ENCODE measurements at places on chromosomes 3 and 15.

- DNase-seq, result no peak
These were observed 82.0 kb downstream of the LIPC start for GRCh38 chr15:58513726-58514336.

DNA sequence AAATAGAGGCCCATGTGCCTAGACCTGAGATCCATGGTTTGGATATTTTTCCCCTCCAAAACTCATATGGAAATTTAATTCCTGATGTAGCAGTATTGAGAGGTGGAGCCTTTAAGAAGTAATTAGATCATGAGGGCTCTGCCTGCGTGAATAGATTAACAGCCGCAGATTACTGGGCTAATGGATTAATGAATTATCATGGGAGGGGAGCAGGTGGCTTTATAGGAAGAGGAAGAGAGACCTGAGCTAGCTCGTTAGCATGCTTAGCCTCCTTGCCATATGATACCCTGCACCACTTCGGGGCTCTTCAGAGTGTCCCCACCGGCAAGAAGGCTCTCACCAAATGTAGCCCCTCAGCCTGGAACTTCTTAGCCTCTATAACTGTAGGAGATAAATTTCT, 15.8 kb downstream of the ARHGEF26 start:
- no peak for DNase-seq

GRCh38 chr3:17581421-17582080, 160.9 kb downstream of the TBC1D5 start:
- peak; percentile 42 for DNase-seq

- DNase-seq, result no peak
These were observed 19.9 kb upstream of the HEG1 start for GRCh38 chr3:125075738-125076137.

- no peak for DNase-seq
These were observed 38.0 kb upstream of the RFTN1 start for GRCh38 chr3:16551342-16551976.

GRCh38 chr3:23086331-23086730, 116.8 kb upstream of the UBE2E2 start:
- DNase-seq, result no peak

- DNase-seq, result no peak
These were observed 140.9 kb downstream of the FAM43A start for GRCh38 chr3:194826594-194826993.

DNA sequence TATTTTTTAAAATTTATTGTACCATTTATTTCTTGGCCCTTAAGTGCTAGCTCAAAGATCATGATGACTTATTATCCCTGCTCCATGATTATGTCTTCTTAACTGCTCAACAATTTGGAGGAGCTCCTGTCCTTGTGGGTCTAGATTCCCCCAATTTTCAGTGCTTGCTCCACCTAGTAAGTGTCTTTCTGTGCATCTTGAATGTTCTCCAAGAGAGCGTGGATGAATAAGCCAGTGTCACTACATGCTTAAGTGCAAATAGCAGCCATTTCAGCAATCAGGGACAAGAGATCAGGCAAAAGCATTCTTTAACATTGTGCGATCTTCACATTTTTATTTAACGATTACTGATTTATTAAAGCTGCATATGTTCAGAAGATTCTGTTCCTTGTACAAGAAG, 99.4 kb downstream of the ALCAM start:
- DNase-seq, result no peak

DNA sequence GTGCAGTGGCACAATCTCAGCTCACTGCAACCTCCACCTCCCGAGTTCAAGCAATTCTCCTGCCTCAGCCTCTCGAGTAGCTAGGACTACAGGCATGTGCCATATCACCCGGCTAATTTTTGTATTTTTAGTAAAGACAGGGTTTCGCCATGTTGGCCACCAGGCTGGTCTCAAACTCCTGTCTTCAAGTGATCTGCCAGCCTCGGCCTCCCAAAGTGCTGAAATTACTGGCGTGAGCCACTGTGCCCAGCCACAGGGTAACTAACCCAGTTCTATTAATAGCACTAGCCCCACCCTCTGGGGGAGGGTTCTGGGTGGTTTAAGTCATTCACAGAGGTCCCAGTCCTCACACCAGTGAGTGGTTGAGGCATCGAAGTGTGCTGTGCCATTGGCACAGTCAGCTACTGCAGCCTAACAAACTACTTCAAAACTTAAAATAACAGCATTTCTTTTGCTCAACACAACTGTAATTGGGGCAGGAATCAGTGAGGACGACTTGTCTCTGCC, 44.0 kb downstream of the RHCG start:
- no peak for DNase-seq

- no peak for DNase-seq
These were observed 5.2 kb downstream of the SETD5 start for GRCh38 chr3:9402410-9403228.

GRCh38 chr3:126936853-126937425, 46.0 kb upstream of the PLXNA1 start:
- DNase-seq, result no peak

- no peak for DNase-seq
These were observed 405.9 kb upstream of the ZNF385D start for GRCh38 chr3:22156868-22157267.

DNA sequence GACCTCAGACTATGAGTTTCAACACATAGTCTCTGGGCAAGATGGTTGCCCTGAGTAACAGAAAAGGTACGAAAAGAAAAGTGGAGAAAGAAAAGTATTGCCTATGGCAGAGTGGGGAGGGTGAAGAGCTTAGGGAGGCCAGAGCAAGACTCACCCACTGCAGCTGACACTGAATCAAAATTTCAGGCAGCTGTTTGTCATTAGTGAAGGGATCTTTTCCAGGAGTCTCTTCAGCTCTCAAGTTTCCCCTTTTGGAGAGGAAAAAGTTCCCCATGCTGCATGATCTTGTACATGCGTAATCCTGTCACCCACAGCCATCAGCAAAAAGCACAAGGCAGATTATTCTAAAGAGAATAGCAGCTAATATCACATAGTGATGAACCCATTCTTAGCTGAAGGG, 616.9 kb upstream of the GBE1 start:
- DNase-seq, result peak; percentile 33

DNA sequence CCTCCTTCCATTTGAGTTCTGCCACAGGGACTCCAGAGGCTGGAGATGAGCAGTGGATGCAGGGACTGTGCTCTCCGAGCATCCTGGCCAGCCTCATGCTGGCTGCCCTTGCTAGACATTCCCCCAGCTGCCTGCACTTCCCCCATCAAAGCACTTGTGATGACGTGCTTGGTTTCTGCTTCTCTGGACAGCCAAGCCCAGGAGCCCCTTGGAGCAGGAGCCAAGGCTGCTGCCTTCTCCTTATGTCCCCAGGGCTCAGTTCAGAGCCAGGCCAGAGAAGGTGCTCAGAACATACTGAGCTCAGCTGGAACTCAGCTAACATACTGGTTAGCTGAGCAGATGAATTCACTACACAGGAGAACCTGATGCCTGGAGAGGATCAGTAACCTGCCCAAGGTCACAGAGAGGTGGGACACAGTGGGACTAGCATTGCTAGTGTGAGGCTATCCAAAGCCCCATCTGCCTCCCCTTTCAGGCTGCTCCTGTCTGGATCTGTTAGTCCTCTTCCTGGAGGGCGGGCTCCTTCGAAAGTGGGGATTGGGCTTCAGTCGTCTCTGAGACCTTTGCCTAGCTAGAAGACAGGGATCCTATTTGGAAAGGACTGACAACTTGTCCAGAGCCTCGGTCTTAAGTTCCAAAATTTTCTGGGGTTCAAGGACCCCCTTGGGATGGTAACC, 4.3 kb downstream of the PCBP4 start:
- no peak for DNase-seq

- DNase-seq, result no peak
These were observed 14.1 kb upstream of the ZSCAN2 start for GRCh38 chr15:84586696-84587095.

GRCh38 chr15:55245059-55245458, 44.6 kb downstream of the RAB27A start:
- no peak for DNase-seq

- no peak for DNase-seq
These were observed 46.7 kb downstream of the MCF2L2 start for GRCh38 chr3:183381673-183382072.

GRCh38 chr3:27458929-27459328, 25.3 kb downstream of the SLC4A7 start:
- DNase-seq, result no peak

DNA sequence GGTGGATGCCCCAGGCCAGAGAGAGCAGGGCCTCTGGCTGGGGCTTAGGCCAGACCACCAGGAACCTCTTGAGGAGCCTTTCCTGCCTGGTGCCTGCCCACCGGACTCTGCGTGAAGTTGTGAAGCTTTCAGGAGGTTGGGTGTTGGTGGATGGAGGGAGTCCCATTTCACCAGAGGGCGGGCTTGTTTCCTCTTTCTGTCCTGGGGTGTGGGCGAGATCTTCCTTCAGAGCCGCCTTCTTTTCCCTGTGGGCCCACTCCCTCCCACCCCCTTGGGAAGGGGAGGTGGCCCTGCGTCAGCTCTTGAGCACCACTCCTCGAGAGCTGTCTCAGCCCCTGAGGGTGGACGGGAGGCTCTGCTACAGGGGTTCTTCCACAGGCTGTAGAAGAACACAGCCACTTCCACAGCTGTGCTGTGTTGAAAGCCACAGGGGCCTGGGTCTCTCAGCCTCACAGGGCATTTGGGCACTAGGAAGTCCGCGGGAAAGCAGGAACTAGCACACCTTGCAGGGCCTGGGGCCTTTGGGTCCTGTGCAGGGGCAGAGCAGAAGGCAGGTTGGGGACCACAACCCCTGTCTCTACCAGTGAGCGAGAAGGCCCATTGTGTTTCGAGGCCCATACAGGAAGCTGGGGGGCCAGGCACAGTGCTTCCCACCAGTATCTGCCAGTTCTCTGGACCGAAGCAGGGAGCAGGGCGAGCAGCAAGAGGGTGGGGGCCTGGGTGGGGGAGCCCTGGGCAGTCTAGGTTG, 2.1 kb downstream of the AMIGO3 start:
- no peak for DNase-seq

DNA sequence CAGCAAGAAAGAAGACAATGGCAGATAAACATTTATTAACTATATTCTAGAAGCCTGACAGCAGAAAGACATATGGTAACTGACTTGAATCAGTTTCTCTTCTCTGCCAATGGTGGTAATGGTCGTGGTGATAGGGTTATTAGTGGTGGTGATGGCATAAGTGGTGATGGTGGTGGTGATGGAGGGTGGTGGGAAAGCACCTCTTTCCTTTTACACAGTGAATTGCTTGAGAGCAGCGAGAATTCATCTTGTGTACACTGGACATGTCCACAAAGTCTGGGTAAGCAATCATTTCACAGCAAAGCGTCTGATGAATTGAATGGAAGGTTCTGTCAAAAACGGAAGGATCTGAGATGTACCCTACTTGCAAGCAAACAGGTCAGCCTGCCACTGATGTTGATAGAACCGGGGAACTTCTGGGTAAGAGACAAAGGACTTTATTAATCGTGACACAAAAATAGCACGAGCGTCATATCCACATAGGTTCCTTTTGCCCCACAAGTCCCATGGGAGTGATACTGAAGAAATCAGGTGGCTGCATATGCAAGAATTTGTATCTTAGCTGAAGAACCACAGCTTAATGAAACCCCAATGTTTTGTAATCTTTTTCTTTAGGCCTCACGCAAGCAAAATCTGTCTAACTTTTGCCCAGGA, 23.5 kb upstream of the TBC1D5 start:
- no peak for DNase-seq

GRCh38 chr15:64642875-64643274, 132.5 kb downstream of the RBPMS2 start:
- DNase-seq, result no peak

GRCh38 chr15:60441331-60441730, 37.6 kb downstream of the ICE2 start:
- DNase-seq, result no peak

DNA sequence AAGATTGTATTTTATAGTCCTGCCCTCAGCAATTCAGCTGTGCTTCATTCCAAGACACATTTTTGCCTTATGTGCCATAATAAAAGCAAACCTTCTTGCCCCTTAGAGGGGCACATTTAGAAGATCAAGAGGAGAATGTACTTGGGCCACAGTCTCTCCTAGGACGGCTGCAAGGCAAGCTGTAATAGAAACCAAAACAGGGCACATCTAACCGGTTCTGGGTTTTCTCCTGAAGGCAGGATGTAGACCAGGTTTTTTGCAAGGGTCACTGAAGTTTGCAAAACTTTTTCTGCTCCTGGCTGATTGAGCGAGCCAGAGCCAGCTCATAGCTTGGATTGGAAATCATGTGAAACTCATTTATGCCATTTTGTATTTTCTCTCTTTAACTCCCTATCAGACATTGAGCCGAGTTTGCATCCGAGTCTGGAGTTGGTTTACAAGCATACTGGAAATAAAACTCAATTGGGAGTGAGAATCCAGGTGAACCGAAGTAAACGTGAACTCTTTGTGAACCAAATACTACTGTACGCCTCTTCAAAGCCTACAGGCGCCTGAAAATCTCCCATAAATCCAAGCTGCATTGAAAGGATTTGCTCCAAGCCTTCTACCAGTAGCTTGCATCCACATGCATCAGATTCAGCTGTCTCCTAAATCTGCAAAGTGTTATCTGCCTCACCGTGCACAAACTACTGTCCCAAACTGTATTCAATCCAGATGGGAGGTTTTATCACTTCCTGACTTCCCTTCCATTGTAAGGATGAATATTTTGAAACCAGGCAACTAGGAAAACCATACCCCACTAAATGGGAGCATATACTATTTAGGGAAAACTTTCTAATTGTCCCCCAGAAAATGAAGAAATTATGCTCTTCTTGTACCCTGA, 60.9 kb upstream of the TSC22D2 start:
- peak; percentile 55 for DNase-seq

GRCh38 chr3:90055666-90056065, 948.2 kb downstream of the EPHA3 start:
- DNase-seq, result peak; percentile 18

DNA sequence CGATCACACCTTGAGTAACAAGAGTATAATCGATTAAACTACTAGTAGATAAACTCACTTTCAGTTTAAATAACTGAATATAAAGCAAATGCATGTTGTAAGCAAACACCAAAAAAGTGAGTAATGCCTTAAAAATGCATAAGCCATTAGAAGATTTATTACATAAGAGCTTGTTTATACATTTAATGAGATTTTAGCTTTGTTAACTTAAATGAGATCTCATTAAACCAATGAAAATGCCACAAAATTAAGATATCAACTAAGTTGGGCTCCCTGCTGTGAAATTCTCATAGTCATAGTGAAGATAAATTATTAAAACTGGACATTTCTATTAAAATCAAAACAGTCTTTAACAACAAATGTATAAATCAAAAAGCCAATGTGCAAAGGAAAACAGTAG, 701.2 kb downstream of the NLGN1 start:
- DNase-seq, result peak; percentile 17

- no peak for DNase-seq
These were observed 52.5 kb downstream of the TP63 start for GRCh38 chr3:189683546-189684255.

GRCh38 chr3:126734106-126734723, 30.2 kb downstream of the CHCHD6 start:
- DNase-seq, result no peak

GRCh38 chr15:68379759-68380290, 52.1 kb downstream of the ITGA11 start:
- peak; percentile 21 for DNase-seq

GRCh38 chr3:53552730-53553129, 58.3 kb downstream of the CACNA1D start:
- no peak for DNase-seq

All from foreskin fibroblast (primary cell).